ENCODE measurements at places on chromosomes 13 and 19.
A peak's percentile ranks its signal among the peaks of the same experiment; 100 is the strongest.

DNA sequence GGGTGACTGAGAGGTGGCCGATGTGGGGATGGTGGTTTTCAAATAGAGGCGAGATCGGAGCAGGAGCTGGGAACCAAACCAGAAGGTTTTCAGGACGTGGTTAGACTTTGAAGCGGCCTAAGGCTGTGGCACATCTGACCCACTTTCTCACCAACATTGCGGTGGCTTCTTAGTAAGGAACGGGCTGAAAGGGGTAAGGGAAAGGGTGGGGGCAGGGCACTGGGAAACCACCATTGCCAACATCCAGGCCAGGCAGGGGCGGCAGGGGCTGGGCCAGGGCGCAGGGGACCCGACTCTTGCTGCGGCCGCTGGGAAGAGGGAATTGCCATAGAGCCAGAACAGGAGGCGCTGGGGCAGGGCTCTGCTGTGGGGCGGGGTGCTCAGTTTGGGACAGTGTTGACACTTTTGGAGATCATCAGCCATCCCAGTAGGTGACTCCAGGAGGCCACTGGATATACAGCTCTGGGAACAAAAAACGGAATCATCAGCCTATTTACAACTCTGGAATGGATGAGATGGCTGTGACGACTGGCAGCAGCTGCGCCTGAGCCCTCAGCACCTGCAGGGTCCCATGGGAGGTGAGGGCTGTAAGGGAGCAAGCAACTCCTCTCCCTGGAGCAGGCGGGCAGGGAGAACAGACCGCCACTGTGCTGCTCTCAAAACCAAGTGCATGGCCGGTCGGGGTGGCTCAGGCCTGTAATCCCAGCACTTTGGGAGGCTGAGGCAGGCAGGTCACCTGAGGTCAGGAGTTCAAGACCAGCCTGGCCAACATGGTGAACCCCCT lies 52.2 kb downstream of the IRS2 start:
- no peaks in the 10 kb centered on the region for H3K36me3 ChIP-seq
- no peak overlapping the region for H3K27ac ChIP-seq
- H3K27me3 ChIP-seq = peaks cover 8% of the 10 kb centered on the region
- H3K4me1 ChIP-seq = peaks cover 4% of the 10 kb centered on the region

DNA sequence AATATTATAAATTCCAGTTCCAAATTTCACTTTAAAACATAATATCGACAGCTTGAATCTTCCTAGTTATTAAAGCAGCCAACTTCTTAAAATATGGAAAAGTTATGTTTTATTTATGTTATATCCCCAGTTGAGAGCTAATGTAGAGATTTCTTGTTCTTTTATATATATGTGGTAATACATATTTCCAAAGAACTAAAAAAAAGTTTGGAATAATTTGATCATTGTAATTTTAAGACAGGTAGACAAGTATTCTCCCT lies 781 bp upstream of the TBC1D4 start:
- H3K27me3 ChIP-seq = peaks cover 65% of the 10 kb centered on the region
- DNase-seq = no peak
- H3K4me3 ChIP-seq = peak overlapping the region; percentile 93
- peaks cover 2% of the 10 kb centered on the region for H3K36me3 ChIP-seq
- H3K27ac ChIP-seq = no peak overlapping the region

- DNase-seq = peak; percentile 58
- H3K4me3 ChIP-seq = no peak overlapping the region
- no peak overlapping the region for H3K27ac ChIP-seq
- peaks cover 20% of the 10 kb centered on the region for H3K27me3 ChIP-seq
- no peaks in the 10 kb centered on the region for H3K36me3 ChIP-seq
- peaks cover under 1% of the 10 kb centered on the region for H3K4me1 ChIP-seq
These were observed 46.3 kb downstream of the CCNE1 start for GRCh38 chr19:29858000-29858596.

DNA sequence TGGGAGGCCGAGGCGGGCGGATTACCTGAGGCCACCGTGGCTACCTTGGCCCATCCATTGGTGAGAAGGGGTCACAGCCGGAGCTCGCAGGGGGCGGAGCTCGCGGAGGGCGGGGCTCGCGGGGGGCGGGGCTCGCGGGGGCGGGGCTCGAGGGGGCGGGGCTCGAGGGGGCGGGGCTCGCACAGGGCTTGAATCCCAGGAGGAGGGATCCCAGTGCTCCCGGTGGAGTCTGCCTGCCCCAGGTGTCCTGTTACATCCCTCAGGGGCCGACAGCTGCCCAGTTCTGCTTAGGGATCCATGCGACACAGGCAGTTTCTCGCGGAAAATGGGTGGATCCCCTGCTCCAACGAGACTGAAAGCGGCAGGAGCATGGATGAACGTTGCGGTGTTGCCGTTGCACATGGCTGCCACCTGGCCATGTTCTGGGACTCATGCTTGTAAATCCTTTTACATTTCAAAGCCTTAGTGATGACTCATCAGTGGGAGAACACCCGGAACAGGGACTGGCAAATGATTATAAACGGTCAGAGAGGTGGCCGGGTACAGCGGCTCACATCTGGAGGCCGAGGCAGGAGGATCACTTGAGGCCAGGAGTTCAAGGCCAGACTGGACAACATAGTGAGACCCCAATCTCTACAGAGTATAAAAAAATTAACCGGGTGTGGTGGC lies 25.1 kb downstream of the TMPRSS9 start:
- no peaks in the 10 kb centered on the region for H3K4me1 ChIP-seq
- no peak overlapping the region for H3K27ac ChIP-seq
- H3K4me3 ChIP-seq = no peak overlapping the region
- H3K27me3 ChIP-seq = peaks cover 3% of the 10 kb centered on the region
- H3K36me3 ChIP-seq = peaks cover 1% of the 10 kb centered on the region

- H3K36me3 ChIP-seq = peaks cover 3% of the 10 kb centered on the region
- peak overlapping the region; percentile 76 for H3K27ac ChIP-seq
- peaks cover 13% of the 10 kb centered on the region for H3K4me1 ChIP-seq
- peaks cover 2% of the 10 kb centered on the region for H3K27me3 ChIP-seq
- H3K4me3 ChIP-seq = peak overlapping the region; percentile 81
These were observed 56.2 kb downstream of the USPL1 start for GRCh38 chr13:30673669-30674521.

All from activated CD4-positive, alpha-beta memory T cell treated with anti-CD3 and anti-CD28 coated beads for 36 hours (primary cell).